ENCODE measurements at places on chromosomes 12 and 14.
A peak's percentile ranks its signal among the peaks of the same experiment; 100 is the strongest.

DNA sequence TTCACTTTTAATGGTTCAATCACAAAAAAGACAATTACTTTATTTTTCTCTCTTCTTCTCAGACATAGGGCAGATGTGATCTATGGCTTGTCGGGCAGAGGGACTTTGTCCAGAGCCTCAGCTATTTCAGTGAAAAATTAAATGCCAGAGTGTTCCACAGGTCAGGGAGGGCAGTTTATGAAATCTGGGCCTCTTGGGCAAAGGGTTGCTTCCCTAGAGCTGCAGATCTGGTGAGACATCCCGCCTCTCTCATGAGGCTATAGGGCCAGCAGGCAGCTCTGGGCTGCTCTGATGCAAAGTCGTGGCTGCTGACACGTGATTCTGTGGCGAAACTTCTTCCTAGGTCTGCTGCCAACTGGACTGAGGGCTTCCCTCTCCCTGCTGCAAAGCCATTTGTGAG is 6.0 kb downstream of the CLMN start:
- DNase-seq: peak; percentile 85

DNA sequence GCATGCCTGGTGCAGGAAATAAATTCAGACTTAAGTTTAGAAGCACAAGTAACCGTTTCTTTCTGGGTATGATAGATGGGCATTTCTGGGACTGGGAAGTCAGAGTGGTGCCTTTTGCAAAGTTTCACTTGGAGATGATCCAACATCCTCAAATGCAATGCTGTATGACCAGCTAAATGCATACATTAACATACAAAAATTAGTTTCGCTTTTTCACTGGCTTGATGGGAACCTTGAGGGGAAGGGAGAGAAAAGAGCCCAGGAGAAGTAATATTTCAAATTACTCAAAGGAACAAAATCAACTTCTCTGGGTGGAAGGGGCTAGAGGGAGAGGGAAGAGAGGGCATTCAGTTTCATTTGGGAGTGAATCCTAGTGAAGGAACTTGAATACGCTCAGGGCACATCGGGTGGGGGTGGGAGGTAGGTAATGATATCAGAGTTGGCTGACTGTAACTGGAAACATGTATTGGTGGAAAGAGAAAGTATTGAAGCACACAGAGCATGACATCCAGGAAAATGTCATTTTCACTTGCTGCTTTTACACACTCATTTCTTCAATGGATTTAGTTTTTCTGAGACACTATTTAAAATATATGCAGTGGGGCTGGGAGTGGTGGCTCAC is 175.5 kb downstream of the PTPRO start:
- no peak for DNase-seq

GRCh38 chr12:64560396-64561301 is 49.6 kb upstream of the RASSF3 start:
- DNase-seq: no peak

- no peak for DNase-seq
Observed at GRCh38 chr12:105698075-105698474, 367.6 kb downstream of the C12orf75 start.

- DNase-seq: peak; percentile 34
Observed at GRCh38 chr12:26195641-26196420, 458 bp downstream of the SSPN start.

DNA sequence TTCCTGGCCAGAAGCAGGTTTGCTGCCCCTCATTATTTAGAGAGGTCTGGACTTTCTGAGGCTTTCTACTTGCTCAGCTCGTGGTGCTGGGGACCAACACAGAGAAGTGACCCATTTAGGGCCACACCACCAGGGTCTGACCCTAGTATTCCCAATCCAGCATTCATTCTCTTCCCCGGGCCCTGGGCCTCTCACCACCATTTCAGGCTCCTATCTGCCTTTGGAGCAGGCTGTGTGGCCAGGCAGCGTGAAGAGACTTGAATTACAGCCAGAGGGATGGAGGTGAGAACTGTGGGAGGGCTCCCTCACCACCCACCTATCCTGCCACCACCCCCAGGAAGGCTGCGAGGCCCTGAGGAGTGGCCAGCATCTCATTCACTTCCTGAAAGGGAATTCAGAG is 24.6 kb downstream of the FAM222A start:
- DNase-seq: no peak

DNA sequence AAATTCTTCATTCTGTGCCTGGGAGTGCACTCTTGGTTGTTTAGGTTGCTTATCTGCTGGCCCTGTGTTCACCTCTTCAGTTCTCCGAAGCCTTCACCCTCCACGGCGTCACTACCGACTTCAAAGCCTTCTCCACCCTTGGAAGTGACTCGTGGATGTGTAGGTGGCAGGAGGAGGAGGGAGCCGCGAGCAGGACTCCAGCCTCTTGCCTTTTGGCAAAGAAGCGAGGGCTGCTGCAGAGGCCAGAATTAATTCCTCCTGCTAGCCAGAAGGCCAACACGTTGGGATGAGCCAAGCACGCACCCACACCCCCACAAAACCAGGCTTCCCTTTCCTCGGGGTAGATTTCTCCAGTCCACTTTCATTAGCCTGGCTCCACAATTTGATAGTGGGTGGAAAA is 86.5 kb downstream of the TBX5 start:
- DNase-seq: no peak

DNA sequence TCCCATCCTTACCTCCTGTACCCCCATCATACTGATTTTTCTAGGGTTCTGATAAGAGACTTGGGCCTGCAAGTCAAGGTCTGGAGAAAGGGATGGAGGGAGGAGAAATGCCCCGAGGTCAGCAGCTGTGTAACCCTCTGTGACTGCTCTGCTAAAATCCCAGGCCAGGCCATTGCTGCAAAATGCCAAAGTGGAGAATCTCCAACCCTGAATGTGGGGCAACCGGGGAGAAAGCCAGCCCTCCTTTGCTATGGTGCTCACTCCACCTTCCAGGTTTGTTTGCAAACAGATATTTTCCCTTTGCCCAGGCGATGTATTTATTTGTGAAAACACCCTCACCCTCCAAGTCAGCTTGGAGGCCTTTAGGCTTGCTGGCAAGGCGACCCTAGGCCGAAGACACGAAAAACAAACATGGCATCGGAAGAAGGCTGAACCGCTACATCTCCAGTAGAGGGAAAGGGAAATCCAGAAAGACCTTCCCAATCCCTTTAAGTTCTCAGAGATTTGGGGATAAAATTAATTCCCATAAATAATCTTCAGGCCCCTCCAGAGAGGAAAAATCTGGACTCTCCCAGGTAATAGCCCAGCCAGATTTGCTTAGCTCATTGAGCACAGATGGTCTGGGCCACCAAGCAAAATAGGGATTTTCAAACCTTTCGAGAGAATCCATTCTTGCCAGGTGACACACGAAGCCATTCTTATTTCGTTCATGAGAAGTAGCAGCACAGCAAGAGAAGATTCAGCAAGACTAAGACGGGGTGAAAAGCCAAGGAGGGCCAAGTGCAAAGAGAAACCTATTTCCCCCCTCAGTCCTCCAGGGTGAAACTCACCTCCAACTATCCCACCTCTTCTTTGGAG is 1.3 kb upstream of the TBX5 start:
- DNase-seq: no peak

DNA sequence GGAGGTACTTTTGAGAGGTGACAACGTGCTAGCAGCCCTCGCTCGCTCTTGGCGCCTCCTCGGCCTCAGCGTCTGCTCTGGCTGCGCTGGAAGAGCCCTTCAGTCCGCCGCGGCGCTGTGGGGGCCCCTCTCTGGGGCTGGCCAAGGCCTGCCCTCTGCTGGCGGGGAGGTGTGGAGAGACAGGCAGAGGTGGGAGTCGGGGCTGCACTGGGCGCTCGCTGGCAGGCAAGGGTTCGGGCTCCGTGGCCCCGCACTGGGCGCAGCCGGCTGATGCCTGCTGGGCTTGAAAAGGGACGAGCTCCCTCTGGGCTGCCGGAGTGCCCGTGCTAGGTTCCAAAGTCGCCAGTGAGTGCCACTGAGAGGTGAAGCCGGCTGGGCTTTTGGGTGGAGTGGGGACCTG is 580.0 kb downstream of the DIO2 start:
- DNase-seq: no peak

DNA sequence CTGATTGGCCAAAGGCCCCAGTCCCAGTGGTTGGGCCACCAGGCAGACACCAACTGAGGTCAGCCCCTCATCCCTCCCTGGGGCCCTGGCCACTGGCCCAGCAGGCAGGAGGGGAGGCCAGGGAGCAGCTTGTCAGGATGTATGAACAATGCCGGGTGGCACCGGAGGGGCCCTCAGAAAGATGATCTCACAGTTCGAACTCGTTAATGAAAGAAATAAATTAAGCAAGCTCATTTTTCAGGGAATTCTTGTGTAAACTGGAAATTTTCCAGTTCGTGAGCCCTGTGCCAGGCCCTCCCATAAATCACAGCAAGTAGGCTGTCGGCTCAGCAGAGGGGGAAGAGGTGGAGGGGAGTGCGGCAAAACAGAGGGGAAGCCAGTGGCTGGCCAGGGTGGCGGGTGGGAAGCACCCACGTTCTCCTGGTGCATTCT is 177.0 kb upstream of the VASH1 start:
- no peak for DNase-seq

DNA sequence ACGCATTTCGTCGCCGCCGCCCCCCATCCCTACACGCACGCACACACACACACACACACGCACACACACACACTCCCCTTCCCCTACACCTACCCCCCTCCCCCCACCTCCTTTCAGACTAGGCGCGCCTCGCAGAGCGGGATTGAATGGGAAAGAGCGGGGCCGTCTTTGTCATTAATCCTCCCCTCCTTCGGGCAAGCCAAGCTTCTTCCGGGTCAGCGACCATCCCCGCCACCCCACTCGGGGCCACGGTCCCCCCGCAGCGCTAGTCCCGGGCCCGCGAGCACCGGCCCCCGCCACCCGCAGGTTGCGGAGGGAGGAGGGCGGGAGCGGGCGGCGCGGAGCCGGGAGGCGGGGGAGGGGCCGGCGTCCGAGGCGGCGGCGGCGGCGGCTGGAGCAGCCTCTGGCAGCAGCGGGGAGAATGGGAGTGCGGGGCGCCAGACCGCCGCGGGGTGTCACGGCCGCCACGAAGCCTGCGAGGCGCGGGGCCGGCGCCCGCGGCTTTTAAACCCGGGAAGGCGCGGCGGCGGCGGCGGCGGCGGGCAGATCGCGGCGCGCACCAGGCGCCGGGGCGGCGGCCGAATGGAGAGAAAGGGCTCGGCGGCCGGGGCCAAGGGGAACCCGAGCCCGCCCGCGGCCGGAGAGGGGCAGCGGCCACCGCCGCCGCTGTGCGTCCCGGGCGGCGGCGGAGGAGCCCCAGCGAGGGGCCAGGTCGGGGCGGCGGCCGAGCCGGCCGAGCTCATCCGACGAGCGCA is at the start of gene TTC9:
TTC9 (plus strand) TSS at position 369 of the 755 bp plus-strand sequence; CDS start at position 583, 214 bp downstream.
- no peak for DNase-seq

DNA sequence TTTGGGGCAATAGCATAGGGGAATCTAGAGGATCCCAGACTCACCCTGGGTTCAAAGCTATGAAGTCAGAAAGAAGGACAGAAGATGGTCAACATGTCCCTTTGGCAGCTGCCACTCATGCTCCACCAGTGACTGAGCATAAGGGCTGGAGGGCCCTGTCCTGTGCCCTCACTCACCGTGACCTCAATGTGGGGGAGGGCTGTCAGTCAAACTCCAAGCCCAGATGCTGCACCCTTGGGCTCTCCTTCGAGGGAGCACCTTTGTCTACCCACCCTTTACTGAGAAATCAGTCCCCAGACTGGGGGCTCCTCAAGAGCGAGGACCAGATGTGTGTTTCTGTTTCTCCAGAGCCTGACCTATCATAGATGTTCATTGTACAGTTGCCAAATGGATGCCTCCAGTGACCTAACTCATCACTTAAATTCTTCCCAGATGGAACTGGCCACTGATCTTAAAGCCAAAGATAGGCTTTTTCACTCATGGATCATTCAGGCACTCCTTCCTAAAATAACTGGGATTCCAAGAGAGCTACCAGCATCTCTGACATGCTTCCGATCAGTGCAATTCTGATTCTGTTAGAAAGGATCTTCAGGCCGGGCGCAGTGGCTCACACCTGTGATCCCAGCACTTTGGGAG is 27.2 kb upstream of the VSX2 start:
- DNase-seq: no peak

- no peak for DNase-seq
Observed at GRCh38 chr12:3697311-3697870, 55.5 kb downstream of the CRACR2A start.

DNA sequence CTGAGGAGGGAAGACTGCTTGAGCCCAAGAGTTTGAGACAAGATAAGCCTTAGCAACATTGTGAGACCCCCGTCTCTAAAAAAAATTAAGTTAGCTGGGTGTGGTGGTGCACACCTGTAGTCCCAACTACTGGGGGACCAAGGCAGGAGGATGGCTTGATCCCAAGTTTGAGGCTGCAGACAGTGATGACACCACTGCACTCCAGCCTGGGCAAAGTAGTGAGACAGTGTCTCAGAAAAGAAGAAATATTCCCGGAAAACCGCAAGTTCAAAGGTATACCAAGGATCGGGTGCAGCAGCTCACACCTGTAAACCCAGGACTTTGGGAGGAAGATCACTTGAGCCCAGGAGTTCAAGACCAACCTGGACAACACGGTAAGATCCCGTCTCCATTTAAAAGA is 5.8 kb downstream of the PTGES3 start:
- no peak for DNase-seq

GRCh38 chr14:91350813-91351511 is 66.7 kb downstream of the CCDC88C start:
- no peak for DNase-seq
